ENCODE measurements at places on chromosomes 6 and 20.

- DNase-seq, result no peak
Observed at GRCh38 chr6:45678285-45678607, 300.5 kb upstream of the SUPT3H start.

DNA sequence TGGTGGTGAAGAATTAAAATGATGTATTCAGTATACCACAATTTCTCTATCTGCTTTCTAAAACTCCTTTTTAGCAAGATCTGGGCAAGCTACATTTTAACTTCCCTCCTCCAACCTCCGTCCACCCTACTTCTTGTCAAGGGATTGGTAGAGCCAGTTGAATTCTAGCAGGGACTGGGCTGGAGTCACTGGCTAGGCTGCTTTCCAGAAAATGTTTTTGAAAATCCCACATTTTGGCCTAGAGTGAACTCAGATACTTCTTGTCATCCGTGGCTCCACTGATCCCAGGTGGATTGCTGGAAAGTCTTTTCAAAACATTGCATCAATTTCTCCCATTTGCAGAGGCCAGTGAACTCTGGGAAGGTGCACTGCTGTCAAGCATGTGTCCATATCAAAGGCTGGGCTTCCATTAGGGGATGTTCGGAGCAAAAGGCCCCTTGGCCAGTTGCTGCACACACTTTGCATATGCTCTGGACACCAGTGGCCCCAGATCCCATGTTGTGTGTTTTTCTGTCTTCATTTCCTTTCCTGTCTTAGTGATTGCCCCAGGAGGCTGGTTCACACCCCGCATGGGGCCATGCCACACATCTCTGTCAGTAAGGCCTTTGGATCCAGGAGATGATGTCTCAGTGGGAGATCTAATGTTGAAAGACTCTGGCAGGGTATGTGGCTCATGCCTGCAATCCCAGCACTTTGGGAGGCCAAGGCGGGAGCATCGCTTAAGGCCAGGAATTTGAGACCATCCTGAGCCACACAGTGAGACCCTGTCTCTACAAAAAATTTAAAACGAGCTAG is 11.3 kb upstream of the KCNK16 start:
- no peak for DNase-seq

GRCh38 chr20:31581391-31581790 is 23.7 kb upstream of the ID1 start:
- no peak for DNase-seq

DNA sequence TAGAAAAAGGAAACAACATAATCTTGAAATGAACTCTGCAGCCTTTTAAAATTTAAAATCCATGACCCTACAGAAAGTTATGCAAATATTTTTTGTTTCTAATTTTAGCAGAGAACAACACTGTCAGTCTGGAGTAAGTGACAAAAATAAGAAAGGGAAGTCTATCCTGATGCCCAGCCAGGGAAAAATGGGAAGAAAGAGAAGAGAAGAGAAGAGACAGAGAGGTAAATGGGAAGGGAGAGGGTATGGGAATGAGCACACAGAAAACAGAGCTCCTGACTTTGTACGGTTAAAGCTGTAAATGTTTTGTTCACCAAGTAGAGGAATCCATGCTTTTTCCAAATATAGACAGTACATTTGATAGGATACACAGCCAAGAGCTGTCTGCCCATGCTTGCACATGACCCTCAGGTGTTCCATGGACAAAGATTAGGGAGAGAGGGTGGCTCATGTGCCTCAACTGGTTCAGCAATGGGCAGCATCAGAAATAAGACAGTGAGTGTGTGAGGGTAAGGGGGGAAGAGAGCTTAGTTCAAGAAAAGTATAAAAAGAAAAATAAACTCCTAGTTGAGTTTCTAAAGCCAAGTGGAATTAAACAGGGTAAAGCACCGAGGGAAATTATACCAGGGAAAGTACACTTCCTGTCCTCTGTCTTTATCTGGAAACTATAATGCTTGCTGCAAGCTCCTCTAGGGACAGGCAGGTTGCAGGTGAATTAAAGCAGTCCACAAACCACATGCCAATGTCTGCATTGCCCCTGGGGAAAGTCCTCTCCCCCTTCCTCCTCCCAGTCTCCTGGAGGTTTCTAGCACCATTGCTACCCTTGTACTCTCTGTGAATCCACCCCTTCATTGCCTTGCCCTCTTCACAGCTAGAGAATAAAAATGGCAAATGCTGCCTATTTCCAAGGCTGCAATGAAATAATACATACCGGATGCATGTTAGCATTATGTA is 30.0 kb downstream of the MAP3K5 start:
- DNase-seq, result no peak

- DNase-seq, result no peak
Observed at GRCh38 chr6:225907-226306, 66.4 kb upstream of the DUSP22 start.

GRCh38 chr6:36590237-36590636 is 3.9 kb upstream of the SRSF3 start:
- DNase-seq, result no peak

GRCh38 chr20:37567331-37567665 is 39.6 kb upstream of the BLCAP start:
- DNase-seq, result peak; percentile 21

- no peak for DNase-seq
Observed at GRCh38 chr20:10449270-10449669, 14.2 kb downstream of the SLX4IP start.

- peak; percentile 75 for DNase-seq
Observed at GRCh38 chr6:122871079-122871478, 82.0 kb downstream of the SMPDL3A start.

GRCh38 chr20:22490287-22491193 is 93.8 kb downstream of the FOXA2 start:
- DNase-seq, result no peak

DNA sequence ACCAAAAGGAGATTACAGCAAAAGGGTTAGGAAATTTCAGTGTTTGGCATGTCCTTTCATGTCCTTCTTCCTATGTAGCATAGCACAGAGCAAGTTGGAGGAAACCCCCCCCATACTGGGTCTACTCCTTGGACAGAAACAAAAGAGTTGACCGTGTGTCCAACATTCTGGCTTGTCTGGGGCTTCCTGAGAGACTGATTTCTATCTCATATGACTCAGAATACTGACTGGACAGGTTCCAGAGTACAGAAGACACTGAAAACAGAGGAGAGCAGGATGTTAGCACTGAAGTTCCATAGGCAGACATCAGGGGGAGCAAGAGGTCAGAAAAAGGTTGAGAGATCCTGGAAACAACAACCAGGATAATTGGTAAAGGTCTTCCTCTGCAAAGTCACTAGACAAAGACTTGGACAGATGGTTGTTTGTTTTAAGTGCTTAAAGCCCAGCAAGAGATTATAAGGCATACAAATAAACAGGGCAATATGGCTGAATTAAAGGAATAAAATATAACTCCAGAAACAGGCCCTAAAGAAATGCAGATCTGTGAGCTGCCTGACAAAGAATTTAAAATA is 48.4 kb downstream of the USP49 start:
- peak; percentile 77 for DNase-seq

- no peak for DNase-seq
Observed at GRCh38 chr6:2465336-2465735, 219.9 kb upstream of the GMDS start.

- DNase-seq, result no peak
Observed at GRCh38 chr6:53735896-53736295, 58.9 kb upstream of the LRRC1 start.

GRCh38 chr6:41560431-41561192 is 14.4 kb downstream of the FOXP4 start:
- DNase-seq, result peak; percentile 42

DNA sequence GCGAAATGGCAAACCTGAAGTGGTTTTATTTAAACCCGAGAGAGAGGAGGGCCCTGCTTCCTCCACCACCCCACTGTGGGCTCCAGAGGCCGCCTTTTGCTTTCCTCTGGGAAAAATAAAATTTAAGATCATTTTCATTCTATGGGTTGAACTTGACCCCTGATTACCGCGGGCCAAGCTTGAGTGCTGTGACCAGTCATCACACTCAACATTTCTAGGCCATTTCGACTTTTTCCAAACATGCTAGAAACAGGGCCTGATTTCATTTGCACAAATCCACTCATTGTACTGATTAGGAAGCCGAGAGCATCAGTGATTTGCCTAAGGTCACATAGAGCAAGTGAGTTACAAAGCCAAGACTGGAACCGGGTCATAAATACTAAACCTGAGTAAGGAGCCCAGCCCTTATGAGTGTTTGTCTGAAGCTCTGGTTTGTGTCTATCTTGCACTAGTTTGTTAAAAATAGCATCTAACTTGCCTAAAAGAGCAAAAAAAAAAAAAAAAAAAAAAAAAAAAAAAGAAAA is 179.7 kb downstream of the DLL1 start:
- DNase-seq, result no peak

GRCh38 chr6:127518191-127518709 is 885 bp downstream of the MTCL3 start:
- DNase-seq, result peak; percentile 69

DNA sequence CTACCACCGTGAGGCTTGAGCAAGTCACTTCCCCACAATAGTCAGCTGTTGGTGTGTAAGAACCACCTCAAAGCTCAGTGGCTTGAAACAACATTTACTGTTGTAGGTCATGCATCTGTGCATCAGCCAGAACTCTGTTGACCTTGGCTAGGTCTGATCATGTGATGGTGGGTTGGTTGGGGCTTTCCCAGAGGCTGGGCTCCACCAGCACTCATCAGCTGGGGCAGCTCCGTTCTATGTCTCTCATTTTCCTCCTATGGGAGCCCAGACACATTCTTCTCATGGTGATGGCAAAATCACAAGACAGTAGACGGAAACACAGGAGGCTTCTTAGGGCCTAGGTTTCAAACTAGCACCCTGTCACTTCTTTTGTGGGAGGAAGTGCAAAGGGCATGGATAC is 42.8 kb upstream of the PSMF1 start:
- DNase-seq, result no peak

DNA sequence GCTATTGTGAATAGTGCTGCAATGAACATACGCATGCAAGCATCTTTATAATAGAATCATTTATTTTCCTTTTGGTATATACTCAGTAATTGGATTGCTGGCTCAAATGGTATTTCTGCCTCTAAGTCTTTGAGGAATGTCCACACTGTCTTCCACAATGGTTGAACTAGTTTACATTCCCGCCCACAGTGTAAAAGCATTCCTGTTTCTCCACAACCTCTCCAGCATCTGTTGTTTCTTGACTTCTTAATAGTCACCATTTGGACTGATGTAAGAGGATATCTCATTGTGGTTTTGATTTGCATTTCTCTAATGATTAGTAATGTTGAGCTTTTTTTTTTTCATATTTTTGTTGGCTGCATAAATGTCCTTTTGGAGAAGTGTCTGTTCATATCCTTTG is 208.7 kb downstream of the PHF3 start:
- no peak for DNase-seq

- DNase-seq, result no peak
Observed at GRCh38 chr6:127969701-127970100, 68.8 kb upstream of the THEMIS start.

DNA sequence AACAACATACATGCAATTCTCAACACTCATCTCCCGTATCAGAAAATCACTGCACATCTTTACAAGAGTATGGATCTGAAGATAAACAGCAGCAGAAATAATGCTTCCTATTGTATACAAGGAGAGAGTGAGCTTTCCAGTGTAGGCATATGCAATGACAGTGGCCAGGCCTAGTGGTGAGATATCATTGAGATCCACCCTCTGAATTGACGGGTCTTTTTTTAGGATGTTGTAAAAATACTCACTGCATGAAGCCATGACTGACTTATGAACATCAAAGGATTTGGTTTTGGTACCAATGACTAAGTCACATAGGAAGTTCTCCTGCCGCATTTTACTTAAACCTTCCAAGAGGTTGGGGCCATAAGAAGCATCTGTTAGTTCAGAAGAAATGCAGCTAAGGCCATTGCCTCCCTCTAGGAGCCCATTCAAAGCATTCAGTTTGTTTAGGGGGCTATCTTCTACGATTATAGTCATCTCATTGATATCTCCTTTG is 10.8 kb downstream of the KLHL31 start:
- no peak for DNase-seq

- DNase-seq, result no peak
Observed at GRCh38 chr20:63274381-63275228, 2.0 kb downstream of the ARFGAP1 start.

DNA sequence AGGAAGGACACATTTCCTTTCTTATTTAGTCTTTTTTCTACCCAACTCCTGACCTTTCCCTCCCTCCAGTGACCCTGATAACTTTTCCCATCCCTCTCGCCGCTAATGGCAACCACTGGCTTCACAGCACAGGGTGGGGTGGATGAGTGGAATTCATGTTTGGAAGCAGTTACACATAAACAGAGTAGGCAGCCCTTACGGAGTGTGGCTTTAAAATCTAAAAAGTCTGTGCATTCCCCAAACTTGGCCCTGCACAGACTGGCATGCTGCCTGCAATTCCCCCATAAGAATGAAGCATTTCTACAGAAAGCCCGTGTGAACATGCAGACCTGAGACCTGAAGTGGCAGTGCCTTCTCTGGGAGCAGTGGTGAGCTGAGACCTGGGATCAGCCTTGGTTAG is 275.9 kb upstream of the PRND start:
- DNase-seq, result no peak

DNA sequence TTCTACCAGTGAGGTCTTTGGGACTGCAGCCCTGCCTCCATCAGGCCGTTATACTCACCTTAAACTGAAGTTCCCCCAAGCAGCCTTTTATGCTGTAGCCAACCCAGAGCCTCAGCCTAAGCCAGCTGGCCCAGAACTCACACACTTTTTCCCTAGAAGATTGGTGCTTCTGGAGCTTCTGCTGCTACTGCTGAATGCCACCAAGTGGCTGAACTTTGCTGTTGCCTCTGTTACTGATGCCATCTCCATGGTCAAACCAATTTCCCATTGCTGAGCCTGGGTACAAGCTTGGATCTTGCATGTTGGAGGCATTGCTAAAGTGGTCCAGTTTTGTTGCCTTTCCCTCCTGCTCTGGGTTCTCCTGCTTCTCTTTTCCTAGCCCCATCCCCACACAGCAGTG is 15.0 kb upstream of the TBX18 start:
- DNase-seq, result peak; percentile 29

GRCh38 chr6:42616716-42617115 is 52.9 kb downstream of the UBR2 start:
- DNase-seq, result no peak

DNA sequence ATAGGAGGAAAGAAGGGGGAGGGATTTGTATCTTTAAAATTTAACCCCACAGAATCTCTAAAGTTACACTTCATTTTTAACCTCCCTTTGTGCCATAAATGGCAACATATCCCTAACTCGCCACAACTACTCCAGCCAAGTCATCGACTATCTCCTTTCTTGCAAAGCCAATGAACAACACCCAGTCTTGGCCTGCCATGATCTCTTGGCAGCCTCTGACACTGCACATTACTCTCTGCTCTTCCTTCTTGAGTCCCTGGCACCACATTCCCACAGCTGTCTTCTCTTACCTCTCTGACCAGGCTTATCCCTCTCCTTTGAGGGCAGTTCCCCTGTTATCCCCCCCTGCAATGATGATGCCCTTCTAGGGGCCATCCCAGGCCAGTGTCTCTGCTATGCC is 42.5 kb downstream of the MBOAT1 start:
- DNase-seq, result no peak

GRCh38 chr6:118739696-118740353 is 88.4 kb upstream of the CEP85L start:
- DNase-seq, result no peak

GRCh38 chr20:21104921-21105320 is 1.2 kb downstream of the LINC00237 start:
- DNase-seq, result no peak
